ENCODE measurements at places on chromosomes 1 and 21.

DNA sequence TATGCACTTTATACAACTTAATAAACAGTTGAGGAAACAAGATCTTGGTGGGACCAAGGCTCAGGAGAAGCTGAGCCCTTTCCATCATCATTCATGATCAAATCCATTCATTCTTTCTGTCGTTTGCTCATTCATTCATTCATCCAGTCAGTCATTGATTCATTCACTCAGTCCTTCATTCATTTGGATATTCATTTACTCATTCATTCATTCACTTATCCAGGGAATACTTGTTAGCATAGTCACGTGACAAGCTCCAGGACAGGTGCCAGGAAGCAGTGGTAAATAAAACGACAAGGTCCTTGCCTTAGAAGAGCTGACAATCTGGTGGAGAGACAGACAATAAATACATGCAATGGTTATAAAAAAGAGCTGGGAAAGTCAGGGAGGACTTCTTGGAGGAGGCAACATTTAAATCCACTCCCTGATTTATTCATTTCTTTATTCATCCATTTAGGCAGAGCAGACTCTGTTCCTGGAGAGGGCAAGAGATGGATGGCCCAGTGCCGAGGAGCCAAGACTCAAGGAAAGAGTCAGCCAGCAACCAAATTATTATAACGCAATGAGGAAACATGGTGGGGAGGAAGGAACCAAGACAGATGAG is 74.1 kb upstream of the CASZ1 start:
- no peak for DNase-seq

GRCh38 chr1:177771688-177772087 is 198.2 kb downstream of the SEC16B start:
- DNase-seq, result no peak

GRCh38 chr1:6028042-6028850 is 17.4 kb upstream of the KCNAB2 start:
- DNase-seq, result peak; percentile 40

DNA sequence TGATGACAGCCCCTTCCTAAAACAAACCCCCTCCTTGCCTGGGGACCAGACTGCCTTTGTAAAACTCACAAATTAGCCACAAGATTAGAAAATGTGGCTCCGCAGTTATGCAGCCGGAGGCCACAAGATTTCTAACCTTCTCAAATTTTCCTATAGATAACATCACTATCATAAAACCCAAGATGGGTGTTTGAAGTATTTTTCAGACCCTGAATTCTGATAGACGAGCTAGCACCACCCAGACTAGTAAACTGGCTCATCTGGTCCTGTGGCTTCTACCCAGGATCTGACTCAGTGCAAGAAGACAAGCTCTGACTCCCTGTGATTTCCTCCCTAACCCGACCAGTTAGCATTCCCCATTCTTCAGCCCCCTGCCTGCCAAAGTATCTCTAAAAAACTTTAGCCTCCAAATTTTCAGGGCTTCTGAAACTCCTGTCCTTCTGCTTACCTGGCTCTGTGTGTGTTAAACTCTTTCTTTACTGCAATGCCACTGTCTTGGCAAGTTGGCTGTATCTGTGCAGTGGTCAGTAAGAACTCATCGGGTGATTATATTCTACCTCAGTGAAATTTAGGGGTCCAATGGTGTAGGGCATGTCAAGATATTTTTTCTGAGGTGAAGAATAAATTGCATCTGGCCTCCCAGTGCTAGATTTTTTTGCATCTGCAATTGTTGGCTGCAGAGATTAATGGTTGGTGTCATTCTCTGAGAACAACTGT is 102.1 kb downstream of the S1PR1 start:
- DNase-seq, result no peak

DNA sequence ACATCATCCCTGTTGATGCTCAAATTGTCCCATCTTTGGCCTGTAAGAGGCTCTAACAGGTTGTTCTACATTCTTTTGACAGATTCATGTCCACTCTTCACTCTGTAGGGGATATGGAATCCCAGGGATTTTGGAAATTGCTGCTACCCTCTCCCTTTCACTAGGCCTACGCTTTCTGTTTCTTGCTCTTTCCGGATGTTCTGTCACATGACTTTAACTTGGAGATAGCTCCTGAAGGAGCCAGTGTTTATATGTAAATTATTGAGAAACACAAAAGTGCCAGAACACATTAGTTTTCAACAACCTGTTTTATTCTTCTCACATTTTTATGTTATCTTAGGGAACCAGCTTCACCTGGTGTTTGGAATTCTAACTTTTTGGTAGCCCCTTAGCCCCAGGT is 287.1 kb upstream of the ST6GALNAC5 start:
- DNase-seq, result no peak

- DNase-seq, result peak; percentile 27
Observed at GRCh38 chr1:115717541-115717940, 51.0 kb downstream of the CASQ2 start.

- DNase-seq, result no peak
Observed at GRCh38 chr1:67814121-67814772, 19.0 kb downstream of the GNG12 start.

DNA sequence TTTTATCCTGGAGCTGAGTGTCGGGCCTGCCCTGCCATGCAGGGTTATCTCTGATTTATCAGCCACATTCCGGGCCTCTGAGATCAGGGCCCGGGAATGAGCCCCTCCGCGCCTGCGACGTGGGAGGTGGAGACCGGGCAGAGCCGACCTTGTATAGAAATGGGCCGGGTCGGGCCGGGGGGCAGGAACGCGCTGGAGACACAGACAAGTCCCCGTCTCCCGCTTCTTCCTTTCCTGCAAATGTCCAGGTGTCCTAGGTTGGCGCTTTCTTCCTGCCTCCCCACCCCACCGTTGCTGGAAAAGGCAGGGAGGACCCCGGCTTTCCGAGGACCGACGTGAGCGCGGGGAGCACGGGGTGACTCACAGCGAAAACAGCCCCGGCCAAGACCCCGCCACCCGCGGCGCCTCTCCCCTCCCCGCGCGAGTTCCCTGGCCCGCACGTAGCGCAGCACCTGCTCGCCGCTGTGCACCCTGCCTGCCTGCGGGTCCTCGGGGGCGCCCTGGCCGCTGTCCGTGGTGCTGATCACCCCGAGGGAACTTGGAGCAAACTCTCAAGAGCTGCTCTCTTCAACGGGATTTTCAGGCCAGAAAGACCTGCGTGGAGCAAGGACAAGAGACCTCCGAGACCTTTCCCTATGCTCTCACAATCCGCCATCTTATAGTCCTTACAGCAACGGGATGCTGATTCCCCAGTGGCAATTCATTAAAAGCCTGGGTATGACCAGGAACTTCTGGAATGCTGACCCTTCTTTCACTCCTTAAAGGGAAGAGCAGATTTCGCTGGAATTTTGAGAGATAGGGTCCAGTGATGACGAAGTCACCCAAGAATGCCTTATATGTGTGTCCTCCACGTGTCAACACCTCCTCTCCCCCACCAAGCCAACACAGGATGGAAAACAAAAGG is 475 bp upstream of the NPPB start:
- peak; percentile 52 for DNase-seq

GRCh38 chr1:225627304-225627947 is 25.5 kb downstream of the ENAH start:
- no peak for DNase-seq

DNA sequence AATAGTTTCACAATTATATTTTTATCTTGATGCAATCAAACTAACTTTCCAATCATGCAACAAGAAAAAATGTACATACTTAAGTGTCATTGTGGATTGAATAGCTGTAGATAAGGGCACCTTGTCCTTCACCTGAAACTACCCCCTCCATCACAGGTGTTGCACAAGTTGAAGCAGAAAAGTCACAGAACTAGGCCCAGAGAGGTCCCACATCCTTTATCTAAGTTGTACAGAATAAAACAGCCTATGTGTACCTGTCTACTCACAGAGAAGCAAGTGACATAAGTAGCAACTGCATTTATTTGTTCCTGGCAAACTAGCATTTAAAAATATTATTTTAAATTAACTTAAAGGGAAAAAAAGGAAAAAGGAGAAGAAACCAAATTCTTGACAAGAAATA is 256.8 kb downstream of the FAF1 start:
- DNase-seq, result no peak

DNA sequence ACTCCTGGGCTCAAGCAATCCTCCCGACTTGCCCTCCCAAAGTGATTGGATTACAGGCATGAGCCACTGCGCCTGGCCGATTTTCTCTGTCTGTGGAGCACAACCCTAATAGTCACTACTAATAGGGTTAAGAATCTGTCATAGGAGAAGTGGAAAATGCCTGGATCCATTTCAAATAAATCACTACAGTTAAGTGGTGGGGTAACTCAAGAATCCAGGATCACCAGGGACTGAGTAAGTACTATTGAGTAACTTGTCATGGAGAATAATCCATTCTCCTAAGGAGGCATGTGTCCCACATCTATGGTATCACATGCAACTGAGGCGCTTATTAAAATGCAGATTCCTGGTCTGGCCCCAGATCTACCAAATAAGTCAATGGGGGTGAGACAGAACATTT is 53.2 kb downstream of the OPTC start:
- DNase-seq, result no peak

DNA sequence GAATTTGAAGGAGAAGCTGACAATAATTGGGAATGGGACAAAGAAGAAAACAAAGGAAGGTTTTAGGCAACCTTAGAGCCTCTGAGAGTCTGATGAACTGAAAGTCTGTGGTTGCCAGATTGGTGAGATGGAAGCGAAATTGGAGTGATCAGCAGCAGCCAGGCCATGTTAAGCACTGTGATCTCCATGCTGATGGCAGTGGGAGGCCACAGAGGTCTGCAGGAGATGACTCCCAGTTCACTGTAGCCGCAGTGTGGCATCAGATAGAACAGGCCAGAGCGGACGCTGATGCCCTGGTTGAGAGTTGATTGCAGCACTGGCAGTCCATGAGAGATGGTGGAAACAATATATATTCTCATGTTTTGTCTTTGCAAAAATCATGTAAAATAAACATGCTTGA is 137.4 kb upstream of the L1TD1 start:
- no peak for DNase-seq

- DNase-seq, result peak; percentile 40
Observed at GRCh38 chr1:93180723-93181613, at the start of gene CCDC18. TSS of gene CCDC18 (plus strand) at chr1:93180724. CDS start at chr1:93183362, 2,638 bp downstream.

- DNase-seq, result no peak
Observed at GRCh38 chr1:49051647-49052046, 275.0 kb upstream of the BEND5 start.

GRCh38 chr1:36326499-36326898 is 3.1 kb upstream of the EVA1B start:
- DNase-seq, result peak; percentile 22

DNA sequence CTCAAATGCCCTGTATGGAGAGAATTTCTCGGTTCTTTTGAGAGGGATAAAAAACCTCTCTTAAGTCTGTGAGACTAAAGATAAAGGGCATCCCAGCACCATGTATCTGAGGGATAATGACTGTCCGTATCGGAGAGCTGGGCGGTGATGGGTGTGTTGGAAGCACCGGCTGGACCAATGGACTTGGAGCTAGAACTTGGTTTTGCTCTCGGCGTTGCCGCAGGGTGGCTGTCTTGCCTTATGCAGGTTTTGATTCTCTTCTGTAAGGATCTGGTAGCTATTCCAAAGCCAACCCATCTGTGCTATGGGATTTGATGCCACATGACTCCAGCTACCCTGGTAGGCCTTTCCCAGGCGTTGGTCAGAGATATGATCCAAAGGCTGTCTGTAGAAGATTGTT is 348.8 kb downstream of the KIF26B start:
- no peak for DNase-seq

- DNase-seq, result peak; percentile 49
Observed at GRCh38 chr1:42979896-42980800, 21.5 kb upstream of the SLC2A1 start.

DNA sequence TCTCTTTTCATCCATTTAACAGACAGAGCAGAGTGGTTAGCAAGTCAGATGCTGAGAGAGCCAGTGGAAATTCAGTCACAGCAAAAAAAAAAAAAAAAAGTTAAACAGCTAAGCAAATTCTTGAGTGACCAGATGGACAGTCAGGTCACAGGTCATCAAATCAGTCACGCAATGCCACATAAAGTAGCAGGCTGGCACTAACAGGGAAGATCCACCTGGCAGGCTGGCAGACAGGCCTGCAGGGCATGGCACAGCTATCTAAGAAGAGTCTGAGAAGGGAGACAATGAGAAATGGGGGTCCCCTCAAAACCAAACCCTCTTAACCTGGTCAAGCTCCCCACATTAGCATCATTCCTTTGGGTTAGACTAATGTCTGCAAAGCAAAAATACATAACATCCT is 371.9 kb downstream of the TTLL7 start:
- no peak for DNase-seq

DNA sequence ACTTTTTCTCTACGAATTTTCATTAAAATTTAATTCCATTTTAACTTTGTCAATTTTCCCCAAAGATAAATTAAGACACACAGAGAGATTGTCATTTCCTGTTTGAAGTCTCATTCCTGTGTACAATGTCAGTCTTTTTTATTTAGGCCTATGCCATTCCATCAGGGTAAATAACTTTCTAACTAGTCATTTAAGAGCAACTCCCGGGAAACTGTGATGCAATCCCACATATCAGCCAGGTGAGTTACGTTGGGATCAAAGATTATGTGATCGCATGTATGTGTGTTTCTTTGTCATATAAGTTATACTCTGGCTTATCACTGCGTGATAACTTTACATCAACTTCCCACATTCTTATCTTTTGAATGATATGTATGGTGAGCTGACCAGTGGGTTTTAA is 86.1 kb upstream of the S1PR1 start:
- DNase-seq, result peak; percentile 58

- peak; percentile 37 for DNase-seq
Observed at GRCh38 chr1:92951141-92951582, 10.1 kb downstream of the DIPK1A start.

DNA sequence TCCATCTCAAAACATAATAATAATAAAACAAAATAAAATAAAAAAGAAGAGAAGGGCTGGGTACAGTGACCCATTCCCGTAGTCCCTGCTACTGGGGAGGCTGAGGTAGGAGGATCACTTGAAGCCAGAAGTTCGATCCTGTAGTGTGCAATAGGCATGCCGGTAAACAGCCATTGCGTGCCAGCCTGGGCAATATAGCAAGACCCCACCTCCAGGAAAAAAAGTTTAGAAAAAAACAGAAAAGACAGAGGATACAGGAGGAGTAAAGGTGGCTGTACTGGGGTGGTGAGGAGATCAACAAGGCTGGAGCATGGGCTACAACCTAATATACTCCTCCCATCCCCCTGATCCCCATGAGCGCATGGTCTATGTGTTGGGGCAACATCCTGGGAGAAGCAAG is 30.8 kb downstream of the PTAFR start:
- DNase-seq, result no peak

- DNase-seq, result no peak
Observed at GRCh38 chr1:239593527-239593926, 207.2 kb downstream of the CHRM3 start.

DNA sequence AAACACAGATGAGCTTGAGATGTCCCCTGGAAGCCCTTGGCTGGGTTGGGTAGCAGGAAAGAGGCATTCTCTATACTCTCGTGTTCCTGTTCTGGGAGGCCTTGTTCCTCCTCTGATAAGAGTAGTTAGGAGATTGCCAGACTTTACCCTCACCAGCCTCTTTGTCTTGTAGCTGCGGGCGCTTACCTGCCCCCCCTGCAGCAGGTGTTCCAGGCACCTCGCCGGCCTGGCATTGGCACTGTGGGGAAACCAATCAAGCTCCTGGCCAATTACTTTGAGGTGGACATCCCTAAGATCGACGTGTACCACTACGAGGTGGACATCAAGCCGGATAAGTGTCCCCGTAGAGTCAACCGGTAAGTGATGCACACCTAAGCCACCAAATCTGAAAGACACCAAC is 5.2 kb downstream of the AGO1 start:
- DNase-seq, result no peak

GRCh38 chr1:48873944-48874343 is 97.3 kb upstream of the BEND5 start:
- DNase-seq, result no peak
